ENCODE measurements at places on chromosomes 3 and 15. TPM values are rescaled to one million over a fixed set of nuclear protein-coding genes. Genes with fewer than 3 reads are reported as not detected.
A peak's percentile ranks its signal among the peaks of the same experiment; 100 is the strongest.

- DNase-seq, result no peak
These were observed 62.0 kb downstream of the SUCNR1 start for GRCh38 chr3:151935446-151935845.

DNA sequence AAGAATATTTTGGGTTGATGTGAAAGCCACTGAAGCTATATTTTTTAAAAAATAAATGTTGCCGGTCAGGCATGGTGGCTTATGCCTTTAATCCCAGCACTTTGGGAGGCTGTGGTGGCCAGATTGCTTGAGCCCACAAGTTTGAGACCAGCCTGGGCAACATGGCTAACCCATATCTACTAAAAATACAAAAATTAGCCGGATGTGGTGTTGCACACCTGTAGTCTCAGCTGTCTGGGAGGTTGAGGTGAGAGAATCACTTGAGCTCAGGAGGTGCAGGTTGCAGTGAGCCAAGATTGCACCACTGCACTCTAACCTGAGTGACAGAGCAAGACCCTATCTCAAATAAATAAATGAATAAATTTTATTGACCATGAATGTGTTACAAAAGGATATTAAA is 39.6 kb downstream of the GOLM2 start:
- no peak for DNase-seq

- no peak for DNase-seq
These were observed 21.5 kb upstream of the ZNF609 start for GRCh38 chr15:64438653-64439447.

- no peak for DNase-seq
These were observed 6.4 kb downstream of the NSUN3 start for GRCh38 chr3:94069194-94069813.

GRCh38 chr3:60767536-60767935 is 483.7 kb downstream of the FHIT start:
- DNase-seq, result no peak

Gene DGKG
- 0.20 TPM for total RNA-seq

- DNase-seq, result no peak
These were observed 19.3 kb downstream of the IFT80 start for GRCh38 chr3:160379628-160380214.

- no peak for DNase-seq
These were observed 12.5 kb upstream of the ZXDC start for GRCh38 chr3:126488185-126488584.

DNA sequence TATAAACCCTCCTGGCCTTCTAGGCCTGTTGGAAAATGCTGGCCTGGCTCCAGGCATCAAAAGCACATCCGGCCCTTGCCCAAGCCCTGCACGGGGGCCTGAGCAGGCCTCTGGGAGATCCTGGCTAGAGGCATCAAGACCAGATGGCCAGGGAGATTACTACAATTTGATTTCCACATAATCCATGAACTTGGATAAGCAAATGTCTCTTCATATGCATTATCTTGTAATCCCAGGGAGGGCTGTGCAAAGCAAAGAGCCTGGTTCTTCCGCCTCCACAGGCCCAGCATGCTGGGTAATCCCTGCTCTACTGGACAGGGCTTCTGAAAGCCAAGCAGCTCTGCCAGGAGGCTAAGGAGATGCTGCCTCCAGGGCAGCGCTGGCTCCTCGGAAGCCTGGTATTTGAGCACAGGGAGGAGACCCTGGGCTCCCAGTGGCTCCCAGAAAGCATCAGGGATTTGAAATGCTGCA is 18.2 kb downstream of the MRPL46 start:
- DNase-seq, result peak; percentile 26

- DNase-seq, result no peak
These were observed 53.6 kb downstream of the LMCD1 start for GRCh38 chr3:8555113-8555661.

Gene CYP1A2
- total RNA-seq, result not detected

- no peak for DNase-seq
These were observed 164.3 kb downstream of the NSMCE3 start for GRCh38 chr15:29105151-29105854.

- DNase-seq, result no peak
These were observed 243.6 kb upstream of the MDFIC2 start for GRCh38 chr3:70556056-70556455.

DNA sequence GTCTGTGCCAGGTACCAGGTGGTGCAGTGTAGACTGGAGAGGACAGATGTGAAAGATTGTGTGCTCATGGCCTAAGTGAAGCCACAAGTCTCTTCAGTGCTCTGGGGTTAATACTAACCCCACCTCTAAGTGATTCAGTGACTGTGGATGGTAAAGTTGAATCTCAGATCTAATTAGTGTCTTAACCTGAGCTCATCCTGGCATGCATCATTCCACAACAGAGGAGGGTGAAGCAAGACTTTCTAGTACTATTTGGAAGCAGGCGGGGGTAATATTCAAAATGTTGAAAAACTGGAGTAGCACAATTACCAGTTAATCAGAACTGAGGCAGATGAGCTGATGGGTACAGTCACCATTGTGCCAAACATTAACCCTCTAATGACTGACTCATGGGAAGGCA is 2.8 kb upstream of the MESD start:
- no peak for DNase-seq

DNA sequence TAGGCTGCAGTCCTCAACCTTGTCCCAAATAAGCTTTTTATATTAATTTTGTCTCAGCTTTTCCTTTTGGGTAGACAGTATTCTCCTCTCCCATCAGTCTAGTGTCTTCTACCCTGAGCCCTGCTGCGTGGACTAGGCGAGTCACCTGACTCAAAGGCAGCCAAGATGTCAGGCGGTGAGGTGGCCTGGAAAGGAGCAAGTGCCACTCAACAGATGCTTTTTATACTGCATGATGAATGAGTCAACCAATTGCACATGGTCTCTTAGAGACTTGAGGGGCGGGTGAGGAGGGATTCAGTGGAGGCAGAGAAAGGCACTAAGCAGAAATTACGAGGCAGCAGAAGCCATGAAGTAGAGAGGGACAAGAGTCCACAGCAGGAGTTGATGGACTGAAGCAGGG is 95.9 kb downstream of the FRMD4B start:
- DNase-seq, result no peak

DNA sequence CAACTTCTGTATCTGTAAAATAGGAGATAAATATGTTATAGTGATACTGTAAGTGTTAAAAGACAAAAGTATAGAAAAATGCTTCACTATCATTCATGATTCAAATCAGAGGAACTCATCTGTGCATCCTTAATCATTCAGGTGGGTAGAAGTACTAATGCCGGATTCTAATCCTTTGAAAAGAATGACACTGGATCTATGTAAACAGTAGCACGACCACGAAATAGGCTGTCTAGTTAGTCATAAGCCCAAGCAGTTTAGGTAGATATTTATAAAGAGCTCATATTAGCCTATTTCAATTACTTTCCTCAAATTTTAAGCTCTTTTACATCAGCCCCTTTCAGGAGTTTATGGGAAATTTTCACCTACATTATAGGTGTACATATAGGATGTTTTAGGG is 437.9 kb downstream of the SOX2 start:
- DNase-seq, result no peak

- DNase-seq, result no peak
These were observed 424.0 kb upstream of the C2CD4B start for GRCh38 chr15:62588938-62589670.

DNA sequence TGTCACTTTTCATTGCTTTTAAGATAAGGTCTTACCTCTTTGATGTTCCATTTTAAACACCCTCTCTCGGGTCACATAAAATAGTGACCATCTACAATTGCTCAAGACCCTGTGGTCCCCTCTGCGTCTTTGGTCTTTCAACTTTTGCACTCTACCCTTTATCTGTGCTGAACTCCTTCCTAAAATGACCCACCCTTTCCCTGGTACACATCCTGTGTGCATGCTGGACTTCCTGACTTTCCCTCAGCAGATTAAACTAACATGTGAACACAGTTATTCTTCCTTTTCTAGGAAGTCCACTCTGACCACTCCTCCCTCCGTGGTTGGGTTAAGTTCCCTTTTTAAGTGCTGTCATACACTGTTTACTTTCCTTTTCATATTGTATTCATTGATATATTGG is 414.2 kb downstream of the GABRB3 start:
- no peak for DNase-seq

Gene OR5K2
- total RNA-seq, result not detected

GRCh38 chr3:158755421-158755820 is 23.2 kb upstream of the RARRES1 start:
- no peak for DNase-seq

GRCh38 chr3:151538456-151539393 is 77.9 kb upstream of the IGSF10 start:
- DNase-seq, result no peak

Gene PTH1R
- not detected for total RNA-seq

Gene PPP2R3A
- total RNA-seq, result 0.07 TPM

Gene ITIH4
- total RNA-seq, result 18.0 TPM

DNA sequence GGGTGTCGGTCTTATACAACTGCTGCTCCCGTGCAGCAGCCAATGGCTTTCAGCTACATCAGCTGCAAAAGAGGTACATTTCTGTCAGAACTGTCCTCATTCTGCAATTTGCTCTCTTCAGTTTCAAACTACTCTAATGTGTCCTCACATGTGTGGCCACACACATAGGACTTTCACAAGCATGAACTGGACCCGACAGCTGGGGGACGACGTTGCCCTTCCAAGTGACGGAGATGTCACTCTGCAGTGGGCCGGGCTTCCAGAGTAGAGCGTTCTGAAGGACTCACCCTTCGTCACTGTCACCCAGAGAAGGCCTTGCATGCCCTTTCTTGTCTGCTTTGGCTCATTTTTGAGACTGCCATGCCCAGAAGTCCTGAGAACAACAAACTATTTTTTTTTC is 189.8 kb downstream of the ATP10A start:
- DNase-seq, result no peak

- DNase-seq, result peak; percentile 80
These were observed 89.0 kb downstream of the IQSEC1 start for GRCh38 chr3:12984023-12984823.

- no peak for DNase-seq
These were observed 880.2 kb upstream of the EPHA6 start for GRCh38 chr3:95934181-95934580.

DNA sequence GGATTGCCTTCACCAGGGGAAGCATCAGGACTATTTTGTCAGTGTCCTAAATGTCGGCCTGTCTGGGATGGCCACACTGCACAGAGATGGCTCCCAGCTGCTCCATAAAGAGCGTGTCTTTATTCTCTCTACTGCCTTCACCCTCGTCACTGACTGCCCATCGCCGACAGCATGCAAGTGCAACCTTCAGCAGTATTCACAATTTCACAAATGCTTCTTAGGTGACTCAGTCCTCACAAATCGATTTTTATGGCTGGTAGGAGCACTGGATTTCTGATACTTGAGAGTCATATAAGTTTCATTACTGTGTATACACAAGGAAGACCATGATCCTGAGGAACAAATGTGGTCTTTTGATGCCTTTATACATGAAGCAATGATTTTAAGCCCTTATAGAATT is 1.1 kb upstream of the SSUH2 start:
- no peak for DNase-seq

DNA sequence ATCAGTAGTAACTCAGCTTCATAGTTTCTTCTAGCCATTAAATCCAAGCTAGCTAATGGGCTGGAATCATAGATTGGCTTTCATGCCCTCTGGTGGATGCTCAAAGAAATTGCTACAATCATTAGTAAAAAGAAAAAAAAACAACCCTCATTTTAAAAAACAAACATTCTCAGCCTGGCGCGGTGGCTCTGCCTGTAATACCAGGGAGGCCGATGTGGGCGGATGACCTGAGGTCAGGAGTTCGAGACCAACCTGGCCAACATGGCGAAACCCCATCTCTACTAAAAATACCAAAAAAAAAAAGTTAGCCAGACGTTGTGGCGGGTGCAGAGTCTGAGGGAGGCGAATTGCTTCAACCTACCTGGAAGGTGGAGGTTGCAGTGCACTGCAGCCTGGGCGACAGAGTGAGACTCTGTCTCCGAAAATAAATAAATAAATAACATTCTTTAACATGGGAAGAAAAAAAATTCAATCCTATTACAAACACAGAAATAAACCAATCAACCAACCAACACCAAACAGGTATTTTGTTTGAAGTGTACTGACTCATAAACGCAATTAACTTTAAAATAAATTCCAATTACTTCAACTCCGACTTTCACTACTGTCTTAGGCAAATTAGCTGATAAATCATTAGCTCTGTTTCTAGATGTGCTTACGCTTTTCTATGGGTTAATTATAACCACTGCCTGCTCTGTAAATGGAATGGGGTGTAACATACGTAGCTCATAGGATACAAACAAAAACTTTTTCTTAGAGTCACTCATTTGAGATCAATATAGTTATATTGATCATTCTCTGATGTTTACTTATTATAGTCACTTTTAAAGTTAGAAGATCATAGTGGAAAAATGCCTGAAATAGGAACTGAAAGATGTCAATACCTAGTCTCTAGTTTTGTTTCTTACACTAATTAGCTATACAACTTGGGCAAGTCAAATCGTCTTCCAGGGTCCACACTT is 24.9 kb downstream of the TMEM207 start:
- peak; percentile 44 for DNase-seq

Gene SEC22C
- total RNA-seq, result 47.3 TPM

Gene ALDH1L1
- total RNA-seq, result not detected

- no peak for DNase-seq
These were observed 123.2 kb downstream of the BDH1 start for GRCh38 chr3:197432384-197433127.

Gene COLQ
- total RNA-seq, result 2.3 TPM

DNA sequence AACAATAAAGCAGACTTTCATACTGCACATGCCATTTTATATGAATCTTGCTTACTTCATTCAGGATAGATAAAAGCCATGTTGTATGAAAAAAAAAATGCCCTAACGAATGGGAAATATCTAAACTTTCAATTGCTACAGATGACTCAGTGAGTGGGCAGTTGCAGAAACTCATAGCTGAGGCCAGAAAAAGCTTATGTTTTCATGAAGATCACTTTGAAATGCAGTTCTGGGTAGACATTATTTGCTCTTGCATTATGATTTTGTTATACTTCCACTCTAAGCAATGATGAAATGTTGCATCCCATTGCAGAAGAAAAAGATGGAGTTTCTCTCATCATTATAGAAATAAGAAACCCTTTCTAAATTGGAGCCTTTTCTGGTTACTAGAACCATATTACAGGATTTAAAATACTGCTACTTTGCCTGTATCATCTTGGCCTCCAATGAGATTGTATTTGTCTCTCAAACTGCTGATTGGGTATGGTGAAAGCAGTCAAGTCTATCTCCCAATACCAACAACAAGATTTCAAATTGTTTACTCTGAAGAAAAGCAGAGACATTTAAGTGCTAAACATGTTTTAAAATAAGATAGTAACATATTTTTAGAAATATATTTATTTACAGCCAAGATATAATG is 17.0 kb downstream of the PEAK1 start:
- no peak for DNase-seq

GRCh38 chr15:70450142-70450443 is 313.3 kb downstream of the UACA start:
- DNase-seq, result no peak

GRCh38 chr15:66921319-66921915 is 144.0 kb upstream of the SMAD3 start:
- DNase-seq, result no peak

DNA sequence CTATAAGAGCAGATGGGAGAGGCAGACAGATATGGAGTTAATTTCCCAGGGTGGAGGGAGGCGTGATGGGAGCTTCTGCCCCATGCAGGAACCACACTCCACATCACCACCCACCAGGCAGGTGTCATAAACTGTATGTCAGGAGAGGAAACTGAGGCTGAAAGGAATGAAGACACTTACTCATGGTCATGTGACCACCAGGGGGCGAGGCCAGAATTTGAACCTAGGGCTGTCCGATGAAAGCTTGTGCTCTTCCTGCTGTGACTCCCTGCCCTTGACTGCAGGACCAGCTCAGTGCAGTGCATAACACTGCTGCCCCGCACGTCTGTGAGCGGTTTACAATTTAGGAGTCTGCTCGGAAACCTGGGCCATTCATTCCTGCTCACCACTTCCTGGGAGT is 28.8 kb downstream of the NUP210 start:
- DNase-seq, result no peak

GRCh38 chr15:59384507-59384906 is 11.8 kb upstream of the MYO1E start:
- peak; percentile 77 for DNase-seq
